Thyroid gland (tissue), 4 donors: ENCODE measurements at places on chromosomes 6 and 20.

GRCh38 chr6:123802697-123803503 is 765 bp upstream of the NKAIN2 start:
- DNase-seq: peak; percentile 86

DNA sequence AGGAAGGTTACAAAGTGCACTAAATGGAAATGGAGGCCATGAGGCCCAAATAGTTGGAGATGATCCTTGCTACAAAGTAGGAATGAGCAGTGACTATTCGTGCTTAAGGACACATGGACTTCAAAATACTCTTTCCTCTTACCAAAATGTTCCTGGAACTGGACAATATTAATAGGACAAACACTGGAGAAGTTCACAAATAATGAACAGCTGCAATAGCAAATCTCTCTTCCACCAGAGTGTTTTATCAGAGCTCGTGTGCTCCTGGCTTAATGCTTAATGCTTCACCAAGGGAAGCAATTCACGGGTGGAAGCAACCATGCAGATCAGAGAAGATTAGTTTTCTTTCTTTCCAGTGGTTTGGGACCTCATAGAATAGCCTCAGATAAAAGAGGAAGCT is 435.4 kb downstream of the BCKDHB start:
- DNase-seq: no peak

- no peak for DNase-seq
Observed at GRCh38 chr6:111761783-111762312, 111.4 kb downstream of the FYN start.

DNA sequence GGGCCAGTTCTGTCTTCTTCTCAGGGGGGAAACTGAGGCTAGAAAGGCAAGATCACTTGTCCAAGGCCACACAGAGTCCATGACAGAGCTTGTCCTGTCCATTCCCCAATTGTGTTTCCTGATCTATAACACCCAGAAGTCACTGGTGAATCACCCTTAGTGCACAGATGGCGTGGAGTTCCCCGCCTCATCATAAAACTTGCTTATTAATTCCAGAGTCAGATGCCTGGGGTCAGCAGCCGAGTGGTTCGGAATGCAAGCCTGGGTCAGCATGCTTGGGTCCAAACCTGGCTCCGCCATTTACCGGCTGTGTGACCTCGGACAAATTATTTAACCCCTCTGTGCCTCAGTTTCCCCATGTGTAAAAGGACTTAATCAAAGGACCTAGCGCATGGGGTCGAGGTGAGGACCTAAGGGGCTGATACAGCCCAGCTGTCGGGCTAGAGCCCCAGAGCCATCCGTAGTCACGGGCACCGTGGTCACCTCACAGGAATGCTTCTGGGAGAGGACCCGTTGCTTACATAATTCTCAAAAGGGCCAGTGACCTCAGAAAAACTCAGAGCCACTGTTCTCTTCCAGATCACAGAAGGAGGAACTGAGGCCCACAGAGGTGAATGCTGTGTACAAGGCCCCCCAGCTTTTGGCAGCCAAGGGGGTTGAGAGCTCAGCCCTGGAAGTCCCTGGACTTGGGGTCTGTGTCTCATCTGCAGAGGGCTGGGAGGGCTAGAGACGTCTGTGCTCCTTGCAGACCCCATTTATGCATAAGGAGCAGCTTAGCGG is 1.4 kb upstream of the ZBP1 start:
- DNase-seq: no peak

GRCh38 chr6:125165256-125165655 is 11.7 kb downstream of the TPD52L1 start:
- no peak for DNase-seq

- DNase-seq: no peak
Observed at GRCh38 chr6:42939810-42940167, 10.5 kb downstream of the CNPY3 start.

GRCh38 chr6:57174511-57174907 is 2.4 kb downstream of the BAG2 start:
- no peak for DNase-seq

- peak; percentile 18 for DNase-seq
Observed at GRCh38 chr6:3227363-3228045, at the start of gene TUBB2B. Gene TUBB2B (minus strand): TSS chr6:3227653. CDS start chr6:3227543, 110 bp downstream.

- no peak for DNase-seq
Observed at GRCh38 chr20:63974402-63975200, 4.8 kb downstream of the SAMD10 start.
